ENCODE measurements at places on chromosomes 1 and 21.

GRCh38 chr21:33121715-33122475 is 52.0 kb downstream of the OLIG1 start:
- no peak for DNase-seq

DNA sequence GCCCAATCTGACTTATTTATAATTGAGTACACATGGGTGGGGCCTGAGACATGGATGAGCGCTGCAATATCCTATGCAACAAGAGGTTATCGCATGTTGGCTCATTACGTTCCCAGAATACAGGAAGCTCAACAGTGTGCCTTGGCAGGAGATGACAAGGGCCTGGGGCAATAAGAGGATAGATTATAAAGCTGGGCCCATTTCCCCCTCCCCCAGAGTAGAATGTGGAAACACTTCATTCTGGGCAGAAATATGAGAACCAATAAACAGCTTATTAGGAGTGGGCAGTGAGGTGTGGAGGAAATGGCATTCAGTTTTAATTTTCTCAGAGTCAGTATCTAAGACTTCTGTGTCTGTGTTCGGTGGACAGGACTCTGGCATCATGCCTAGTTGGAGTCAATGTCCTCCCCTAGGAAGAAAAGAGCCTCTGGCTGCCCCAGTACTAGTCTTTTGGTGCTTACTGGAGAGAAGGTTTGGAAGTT is 92.8 kb downstream of the PIK3R3 start:
- no peak for DNase-seq

GRCh38 chr1:84122780-84123382 is 21.2 kb upstream of the PRKACB start:
- DNase-seq = no peak

DNA sequence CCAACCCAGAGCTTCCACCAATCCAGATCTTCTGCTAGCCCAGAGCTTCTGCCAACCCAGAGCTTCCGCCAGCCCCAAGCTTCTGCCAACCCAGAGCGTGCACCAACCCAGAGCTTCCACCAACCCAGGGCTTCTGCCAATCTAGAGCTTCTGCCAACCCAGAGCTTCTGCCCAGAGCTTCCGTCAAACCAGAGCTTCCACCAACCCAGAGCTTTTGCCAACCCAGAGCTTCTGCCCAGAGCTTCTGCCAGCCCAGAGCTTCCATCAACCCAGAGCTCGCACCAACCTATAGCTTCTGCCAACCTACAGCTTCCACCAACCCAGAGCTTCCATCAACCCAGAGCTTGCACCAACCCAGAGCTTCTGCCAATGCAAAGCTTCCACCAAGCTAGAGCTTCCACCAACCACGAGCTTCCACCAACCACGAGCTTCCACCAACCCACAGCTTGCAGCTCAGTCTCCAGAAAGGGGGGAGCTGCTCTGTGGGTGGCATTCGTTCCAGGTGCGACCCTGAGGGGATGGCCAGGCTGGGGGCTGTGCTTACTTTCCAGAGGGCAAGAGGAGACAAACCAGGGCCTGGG is 23.8 kb downstream of the CRYAA start:
- no peak for DNase-seq

DNA sequence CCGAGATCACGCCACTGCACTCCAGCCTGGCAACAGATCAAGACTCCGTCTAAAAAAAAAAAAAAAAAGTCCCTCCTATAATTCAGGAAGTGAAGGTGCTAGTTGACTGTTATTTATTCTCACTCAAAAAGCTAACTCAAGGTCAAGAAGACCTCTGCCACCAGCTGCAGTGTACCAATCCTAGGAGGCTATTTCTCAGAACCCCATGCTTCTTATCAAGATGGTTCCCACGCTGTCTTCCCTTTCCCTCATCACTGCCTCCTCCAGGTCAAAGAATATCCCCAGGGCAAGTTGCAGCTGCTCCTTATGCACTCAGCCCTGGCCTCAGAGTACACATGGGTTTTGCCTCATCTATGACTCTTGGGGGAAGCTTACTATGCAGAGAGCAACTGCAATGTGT is 53.6 kb downstream of the RERE start:
- DNase-seq = peak; percentile 1

DNA sequence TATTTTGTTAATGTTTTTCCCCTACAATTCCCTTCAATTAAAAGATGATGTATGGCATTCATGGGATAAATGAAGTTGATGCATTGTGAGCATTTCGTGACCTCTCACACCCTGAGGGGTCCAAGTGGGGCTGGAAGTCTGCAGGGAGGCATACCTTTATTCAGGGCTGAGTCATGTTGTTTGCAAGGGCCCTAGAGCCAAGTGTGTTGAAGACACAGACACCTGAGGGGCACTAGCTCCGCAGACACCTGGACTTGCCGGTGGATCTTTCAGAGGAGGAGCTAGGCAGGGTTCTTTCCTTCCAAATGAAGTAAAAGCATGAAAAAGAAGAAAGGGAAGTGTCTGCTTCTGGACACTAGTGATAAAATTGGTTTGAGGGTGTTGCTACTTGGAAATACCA is 57.0 kb upstream of the RGS7 start:
- no peak for DNase-seq

DNA sequence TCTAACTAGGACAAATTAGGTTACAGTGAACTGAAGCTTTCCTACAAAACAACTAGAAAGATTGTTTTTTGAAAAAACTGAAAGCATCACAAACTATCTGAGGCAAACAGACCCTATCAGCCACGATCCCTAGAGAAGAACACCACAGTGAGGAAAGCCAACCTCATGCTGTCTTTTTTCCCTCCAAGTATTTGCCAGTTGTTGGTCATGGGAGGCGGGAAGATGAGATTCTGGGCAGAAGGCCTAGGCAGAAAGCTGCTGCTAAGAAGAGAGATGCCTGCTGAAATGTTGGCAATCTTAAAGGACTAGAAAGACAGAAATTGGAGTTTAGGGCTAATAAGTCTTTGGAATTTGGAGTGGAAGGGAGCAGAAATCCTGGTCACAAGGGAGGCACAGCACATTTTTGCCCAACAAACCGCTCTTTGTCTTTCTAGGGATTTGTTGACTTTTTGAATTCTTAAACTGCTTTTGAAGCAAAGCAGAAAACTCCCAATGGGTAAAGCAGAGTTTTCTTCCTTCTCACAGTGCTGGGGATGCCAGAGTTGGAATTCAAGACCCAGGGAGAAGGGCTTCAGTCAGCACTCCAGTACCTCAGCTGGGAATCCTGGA is 83.9 kb downstream of the MT1HL1 start:
- no peak for DNase-seq

- peak; percentile 11 for DNase-seq
Observed at GRCh38 chr21:17612023-17612564, 607 bp downstream of the BTG3 start.

GRCh38 chr1:33317354-33317753 is 3.5 kb downstream of the A3GALT2 start:
- DNase-seq = no peak

DNA sequence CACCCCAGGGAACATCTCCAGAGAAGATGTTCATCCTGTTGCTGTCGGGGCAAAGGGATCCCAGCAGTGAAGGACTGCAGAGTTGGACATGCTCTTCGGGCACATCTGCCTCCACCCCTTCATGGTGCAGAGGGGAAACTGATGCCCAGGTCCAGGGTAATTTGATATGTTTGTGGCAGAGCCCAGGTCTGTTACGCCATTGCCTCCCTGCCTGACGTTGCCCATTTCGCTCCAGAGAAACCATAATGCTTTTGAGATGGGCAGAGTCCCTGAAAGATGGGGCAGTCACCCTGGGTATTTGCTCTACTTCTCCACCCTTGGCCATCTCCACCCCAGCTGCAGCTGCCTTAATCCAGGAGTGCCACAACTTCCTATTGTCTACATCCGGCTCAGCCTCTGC is 290.4 kb upstream of the POU3F1 start:
- DNase-seq = no peak

DNA sequence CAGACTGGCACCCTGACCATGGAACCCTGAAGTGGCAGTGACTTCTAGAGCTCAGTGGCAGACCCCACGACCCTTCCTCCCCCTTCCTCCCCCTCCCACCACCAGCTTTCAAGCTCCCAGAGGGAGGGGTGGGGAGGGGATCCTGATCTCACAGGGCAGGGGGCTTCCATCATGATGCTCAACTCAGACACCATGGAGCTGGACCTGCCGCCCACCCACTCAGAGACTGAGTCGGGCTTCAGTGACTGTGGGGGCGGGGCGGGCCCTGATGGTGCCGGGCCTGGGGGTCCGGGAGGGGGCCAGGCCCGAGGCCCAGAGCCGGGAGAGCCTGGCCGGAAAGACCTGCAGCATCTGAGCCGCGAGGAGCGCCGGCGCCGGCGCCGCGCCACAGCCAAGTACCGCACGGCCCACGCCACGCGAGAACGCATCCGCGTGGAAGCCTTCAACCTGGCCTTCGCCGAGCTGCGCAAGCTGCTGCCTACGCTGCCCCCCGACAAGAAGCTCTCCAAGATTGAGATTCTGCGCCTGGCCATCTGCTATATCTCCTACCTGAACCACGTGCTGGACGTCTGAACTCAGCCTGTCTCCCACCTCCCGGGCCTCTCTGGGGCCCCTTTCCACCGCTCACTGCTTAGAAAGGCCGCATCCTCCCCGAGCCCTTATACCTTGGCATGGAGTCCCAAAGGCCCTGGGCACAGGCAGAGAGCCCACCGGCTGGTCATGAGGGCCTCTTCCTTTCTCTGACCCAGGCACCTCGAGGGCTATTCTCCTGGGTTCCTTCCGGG is 3.9 kb downstream of the NHLH1 start:
- no peak for DNase-seq

- peak; percentile 21 for DNase-seq
Observed at GRCh38 chr1:15501208-15502032, 22.6 kb downstream of the CASP9 start.

DNA sequence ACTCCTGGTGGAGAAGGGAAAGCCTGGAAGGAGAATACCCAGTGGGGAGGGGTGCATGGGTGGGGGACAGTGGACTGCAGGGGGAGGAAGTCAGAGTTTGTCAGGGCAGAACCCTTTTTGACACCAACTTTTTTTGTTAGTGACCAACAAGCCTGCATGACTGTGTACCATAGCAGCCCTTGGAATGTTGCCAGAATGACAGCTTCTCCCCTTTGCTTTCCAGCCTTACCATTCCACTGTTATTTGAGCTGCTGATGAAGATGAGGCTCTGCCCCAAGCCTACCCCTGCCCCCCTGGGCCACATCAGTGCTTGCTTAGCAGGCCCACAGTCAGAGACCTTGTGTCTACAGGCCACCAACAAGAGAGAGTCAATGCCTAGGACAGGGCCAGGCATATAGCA is 341.2 kb downstream of the HHAT start:
- no peak for DNase-seq

- no peak for DNase-seq
Observed at GRCh38 chr1:21931171-21932093, 5.7 kb downstream of the HSPG2 start.

- DNase-seq = no peak
Observed at GRCh38 chr1:20733360-20733975, 965 bp upstream of the SH2D5 start.

DNA sequence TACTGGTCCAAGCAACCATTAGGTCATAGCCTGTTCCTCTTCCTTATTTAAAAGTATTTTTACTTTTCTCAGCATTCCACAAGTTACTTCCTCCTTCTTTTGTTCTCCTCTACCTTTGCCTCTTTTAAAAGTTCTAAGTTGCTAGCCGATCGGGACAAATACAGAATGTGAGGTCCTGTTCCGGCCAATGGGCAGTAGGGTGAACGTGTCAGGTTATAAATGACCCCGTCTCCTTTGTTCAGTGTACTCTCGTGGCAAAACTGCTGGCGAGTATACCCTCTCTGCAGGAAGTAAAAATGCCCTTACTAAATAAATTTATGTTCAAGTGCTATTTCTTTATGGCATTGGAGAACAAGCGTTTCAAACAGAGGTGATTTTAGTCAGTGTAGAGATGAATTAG is 2.5 kb downstream of the ADCY10 start:
- no peak for DNase-seq

DNA sequence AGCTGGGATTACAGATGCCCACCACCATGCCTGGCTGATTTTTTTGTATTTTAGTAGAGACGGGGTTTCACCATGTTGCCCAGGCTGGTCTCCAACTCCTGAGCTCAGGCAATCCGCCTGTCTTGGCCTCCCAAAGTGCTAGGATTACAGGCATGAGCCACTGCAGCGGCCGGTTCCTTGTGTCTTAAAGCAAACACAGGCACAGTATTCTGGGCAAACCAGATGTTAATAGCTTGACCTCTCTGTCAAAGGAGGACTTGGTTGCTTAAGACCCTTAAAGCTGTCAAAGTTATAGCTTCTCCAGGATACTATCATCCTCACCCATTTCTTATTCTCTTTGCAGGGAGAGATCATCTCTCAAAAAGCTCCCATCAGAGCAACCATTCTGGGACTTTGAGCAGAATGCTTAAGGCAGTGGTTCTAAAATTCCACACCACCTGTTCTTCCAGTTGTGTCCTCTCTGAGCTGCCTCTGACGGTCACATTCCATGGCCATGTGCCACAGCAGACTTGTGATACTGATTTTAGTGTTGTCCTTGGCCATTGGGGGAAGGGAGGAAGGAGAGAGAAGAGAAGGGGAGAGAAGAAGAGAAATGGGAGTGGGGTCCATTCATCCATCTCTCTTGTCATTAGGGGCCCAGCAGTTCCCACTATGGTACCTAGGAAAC is 81.8 kb downstream of the PBX1 start:
- no peak for DNase-seq

DNA sequence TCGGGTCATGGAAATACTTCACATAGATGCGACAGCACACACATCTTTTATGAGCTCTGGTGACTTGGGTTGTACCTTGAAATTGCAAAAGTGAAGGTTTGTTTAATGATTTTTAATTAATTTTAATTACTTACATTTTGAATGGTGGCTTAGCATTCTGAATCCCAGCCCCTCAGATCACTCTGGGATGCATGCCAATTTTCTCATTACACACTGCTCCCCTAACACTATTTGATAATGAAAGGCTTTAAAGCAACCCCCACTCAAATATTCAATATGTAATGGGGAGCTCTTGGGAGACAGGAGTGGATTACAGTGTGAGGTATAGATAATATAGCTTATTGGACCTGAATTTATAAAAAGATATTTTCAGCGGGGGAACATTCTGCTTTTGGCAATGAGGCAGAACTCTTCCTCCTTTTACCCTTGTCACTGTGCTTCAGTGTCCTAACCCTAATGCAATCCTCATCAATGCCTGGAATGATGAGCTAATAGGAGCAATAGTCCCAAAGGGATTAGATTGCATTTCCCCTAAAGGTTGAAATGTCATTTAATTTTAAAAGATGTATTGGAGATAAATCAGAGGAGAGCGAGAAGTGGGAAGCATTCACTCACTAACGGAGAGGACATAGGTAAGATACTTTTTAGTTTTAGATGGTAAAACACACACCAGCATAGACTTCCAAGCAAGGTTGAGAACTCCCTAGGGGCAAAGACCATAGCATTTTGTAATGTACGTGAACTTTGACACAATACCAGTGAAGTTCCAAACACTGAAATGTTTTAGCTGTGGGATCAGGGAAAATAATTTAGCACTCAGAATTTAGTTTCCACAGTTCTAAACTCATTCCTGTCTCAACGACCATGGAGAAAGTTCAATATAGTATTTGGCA is 384.1 kb upstream of the PLXNA2 start:
- DNase-seq = no peak

GRCh38 chr1:37473431-37474045 is 842 bp upstream of the ZC3H12A start:
- no peak for DNase-seq

GRCh38 chr1:221963742-221964141 is 221.9 kb upstream of the DUSP10 start:
- no peak for DNase-seq
